ENCODE measurements at places on chromosomes 6 and 20.

DNA sequence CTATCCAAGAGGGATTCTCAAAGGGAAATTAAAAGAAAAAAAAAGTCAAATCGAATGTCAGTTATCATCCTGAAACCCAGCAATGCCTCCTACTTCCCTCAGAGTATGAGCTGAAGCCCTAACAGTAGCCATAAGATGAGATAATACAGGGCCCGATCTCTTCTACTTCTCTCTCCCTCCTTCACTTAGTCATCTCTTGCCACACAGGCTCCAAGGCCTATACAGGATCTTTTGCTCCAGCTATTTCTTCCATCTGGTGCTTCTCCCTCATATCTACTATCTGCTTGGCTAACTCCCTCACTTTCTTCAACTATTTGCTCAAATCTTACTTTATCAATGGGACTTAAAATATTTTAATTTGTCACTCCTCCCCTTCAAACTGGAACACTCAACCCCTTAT, 215.3 kb downstream of the RNGTT start:
- no peak for DNase-seq

DNA sequence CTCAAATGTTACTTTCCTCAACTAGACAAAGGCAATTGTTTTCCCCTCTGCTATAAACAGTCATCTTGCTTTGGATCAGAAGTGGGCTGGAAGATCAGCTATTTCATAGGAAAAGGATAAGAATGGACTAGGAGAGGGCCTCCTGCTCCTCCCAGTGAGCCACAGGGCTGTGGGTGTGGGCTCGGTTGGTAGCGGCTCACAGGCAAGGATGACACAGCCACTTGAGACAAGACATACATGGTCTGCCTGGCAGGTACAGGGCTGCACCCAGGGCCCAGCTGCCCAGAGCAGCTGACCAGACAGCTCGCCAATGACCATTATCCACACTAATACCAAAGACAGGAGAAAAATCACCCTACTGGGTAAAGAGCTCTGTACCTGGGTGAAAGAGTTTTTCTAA, 9.0 kb upstream of the SLA2 start:
- DNase-seq = no peak

DNA sequence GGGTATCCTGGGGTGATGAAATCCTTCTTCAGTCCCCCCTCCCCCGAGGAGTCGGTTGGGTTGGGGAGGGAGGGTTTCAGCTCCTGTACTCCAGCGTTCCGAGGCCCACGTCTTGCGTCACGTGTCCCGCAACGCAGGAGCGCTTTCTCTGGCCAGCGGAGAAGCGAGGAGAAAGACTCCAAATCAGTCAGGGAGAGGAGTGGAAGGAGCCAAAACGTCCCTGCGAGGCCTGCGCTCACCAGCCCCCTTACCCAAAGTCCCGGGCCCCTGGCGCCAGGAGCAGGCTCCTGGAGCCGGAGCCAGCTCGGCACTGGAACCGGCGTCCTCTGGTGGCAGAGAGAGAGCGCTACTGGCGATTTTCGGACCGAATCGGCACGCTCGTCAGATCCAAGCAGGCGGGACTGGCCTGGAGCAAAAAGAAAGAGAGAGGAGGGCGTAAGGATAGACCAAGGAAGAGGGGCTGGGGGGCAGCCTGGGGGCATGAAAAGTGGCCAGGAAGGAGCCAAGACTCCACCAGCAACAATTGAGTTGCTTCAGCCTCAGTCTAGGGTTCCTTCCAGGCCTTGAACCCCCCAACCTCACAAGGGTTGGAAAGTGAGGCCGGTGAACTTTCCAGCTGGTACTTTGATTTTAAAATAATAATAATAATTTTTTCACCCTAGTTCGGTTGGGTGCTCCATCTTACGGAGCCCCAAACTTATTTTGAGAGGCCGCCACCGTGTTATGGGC, at the start of gene GNAS:
TSS of gene GNAS (plus strand) at position 174 of the 729 bp plus-strand sequence.
- DNase-seq = no peak

- no peak for DNase-seq
Observed at GRCh38 chr6:122648726-122649125, 38.5 kb downstream of the PKIB start.

DNA sequence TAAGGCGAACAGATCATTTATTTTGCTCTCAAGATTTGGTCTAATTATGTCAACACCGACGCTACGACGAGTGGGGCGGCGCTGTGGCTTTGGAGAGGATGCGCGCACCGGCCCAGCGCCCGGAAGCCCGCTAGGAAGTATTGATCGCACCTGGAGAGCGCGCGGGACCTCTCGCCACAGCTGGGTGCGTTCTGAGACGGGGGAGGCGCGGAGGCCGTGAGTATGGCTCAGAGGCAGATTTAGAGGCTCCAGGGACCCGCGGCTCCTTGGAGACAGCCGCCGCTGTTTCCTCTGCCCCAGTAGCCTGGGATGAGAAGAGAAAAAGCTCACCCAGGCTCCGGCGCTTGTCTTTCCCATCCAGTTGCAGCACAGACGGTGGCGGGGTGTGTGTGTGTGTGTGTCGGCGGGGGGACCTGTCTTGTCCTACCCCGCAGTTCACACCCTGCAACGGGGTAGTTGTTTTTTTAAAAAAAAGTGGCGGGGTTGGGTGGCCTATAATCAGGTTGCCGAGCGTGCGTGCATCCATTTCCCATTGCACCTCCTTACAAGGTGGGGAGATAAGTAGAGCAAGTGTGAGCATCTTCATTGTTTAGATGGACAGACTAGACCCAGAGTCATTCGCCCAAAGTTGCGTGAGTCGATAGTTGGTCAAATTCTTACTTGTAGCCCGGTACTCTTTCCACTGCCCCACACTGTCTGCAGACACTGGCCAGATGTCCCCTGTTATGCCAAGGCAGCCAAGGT, 11.2 kb downstream of the TFAP2D start:
- DNase-seq = no peak

- no peak for DNase-seq
Observed at GRCh38 chr20:51439160-51439689, 103.3 kb downstream of the NFATC2 start.

DNA sequence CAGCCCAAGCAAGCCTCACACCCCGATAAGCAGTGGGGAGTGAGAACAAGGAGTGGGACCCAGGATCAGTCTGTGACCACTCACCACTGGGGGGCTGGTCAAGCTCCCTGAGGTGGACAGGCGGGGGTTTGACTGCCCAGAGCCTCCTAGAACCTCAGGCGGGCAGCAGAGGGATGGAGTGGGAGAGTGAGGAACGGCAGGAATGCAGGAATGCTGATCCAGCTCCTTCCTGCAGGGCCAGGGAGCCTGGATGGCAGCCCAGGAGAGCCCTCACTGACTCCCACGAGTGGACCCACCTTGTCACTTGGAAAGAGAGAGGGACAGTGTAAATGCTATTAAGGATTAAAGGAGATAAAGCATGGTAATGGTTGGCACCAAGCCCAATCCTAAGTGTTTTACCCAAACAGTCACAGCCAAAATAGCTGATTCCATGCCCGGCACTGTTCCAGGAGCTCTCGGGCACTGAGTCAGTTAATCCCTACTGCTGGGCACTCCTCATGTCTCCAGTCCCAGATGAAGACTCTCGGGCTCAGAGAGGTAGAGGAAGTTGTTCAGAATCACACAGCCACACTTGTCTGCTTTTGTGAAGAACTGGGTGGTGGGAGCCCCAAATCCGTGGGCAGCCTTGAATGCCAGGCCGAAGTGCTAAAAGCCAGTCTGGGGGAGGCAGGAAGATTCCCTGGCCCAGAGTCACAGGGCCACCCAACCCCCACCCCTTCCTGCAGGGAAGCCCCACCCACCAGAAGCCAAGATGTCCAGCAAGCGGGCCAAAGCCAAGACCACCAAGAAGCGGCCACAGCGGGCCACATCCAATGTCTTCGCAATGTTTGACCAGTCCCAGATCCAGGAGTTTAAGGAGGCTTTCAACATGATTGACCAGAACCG, 3.1 kb downstream of the MYL9 start:
- no peak for DNase-seq

DNA sequence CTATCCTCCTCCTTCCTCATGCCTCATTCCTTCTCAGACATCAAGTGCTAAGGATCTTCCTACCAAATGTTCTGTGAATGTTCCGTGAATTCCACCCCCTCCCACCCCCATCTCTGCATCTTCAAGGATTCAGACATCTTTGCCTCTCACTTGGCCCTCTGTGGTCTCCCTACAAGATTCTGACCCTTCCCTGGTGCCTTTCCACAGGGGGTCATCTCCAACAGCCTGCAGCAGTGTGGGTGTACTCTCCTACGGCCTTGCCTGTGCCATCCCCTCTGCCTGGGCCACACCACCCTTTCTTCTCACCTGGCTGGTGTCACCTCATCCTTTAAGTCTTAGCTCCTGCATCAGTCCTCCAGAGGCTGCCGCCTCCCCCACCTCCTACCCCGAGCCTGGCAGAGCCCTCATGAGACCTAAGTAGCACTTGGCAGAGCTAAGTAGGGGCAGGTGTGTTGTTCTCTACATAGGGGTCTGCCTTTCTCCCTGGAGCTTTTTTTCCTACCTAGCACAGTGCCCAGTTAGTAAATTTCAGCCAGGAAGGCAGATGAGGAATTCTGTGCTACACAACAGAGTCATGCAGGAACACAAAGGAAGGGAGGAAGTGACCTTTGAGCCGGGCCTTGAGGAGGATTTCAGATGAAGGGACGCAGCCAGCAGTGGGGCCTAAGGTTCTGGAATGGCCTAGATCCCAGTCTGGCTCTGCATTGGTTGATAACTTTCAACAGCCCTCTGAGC, 43.1 kb downstream of the TM9SF4 start:
- no peak for DNase-seq

GRCh38 chr6:157668009-157668401, 155.0 kb upstream of the SNX9 start:
- no peak for DNase-seq

- DNase-seq = no peak
Observed at GRCh38 chr20:53176134-53176533, 204.0 kb downstream of the TSHZ2 start.

DNA sequence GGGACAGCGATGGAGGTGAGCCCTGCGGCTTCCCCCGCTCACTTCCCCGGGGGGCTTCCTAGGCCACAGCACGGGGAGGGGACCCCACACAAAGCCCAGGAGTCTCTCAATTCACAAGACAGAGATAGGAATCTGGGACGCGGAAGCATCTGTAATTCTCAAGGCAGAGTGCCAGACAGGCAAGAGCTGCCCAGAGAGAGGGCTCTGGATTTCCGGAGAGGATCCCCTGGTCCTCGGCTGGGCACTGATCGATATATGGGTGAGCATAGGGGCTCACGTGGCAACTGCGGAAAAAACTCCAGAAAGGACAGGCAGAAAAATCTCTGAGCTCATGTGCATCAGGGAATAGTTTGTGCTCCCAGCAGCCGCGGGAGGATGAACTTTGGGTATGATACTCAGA, 296.2 kb downstream of the NRN1 start:
- no peak for DNase-seq

DNA sequence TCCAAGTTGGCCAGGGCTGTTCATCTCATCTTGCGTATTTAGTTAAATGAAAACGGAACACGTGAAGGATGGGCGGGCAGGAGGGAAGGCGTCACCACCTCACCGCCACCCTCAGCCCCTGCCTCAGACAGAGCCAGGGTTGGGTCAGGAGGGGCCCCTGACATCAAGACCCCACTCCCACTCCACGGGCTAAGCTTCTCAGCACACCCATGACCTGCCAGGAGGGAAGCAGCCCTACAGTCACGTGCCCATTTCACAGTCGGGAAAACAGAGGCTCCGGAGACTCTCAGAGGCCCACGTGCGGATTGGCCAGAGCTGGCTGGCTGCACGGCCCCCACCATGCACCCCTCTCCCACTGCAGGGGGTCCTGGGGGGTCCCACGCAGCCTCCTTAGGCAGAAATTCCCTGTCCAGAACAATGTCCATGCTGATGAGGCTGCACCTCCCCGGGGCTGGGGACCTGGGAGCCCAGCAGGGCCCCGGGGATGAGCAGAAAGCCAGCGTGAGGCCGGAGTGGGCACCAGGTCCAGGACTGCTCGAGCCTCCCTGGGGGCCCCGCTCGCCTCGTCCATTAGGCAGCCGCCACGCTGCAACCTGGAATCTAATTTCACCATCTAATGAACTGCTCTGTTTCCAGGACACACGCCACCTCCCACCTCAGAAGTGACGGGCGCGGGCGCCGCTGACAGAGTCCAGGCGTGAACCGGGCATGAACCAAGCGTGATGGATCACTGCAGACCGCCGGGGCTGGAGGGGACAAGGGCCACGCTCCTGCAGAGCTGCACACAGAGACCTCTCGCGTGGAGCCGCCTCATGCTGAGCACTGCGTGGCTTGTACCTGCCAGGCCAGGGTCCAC, 15.8 kb downstream of the KCNQ2 start:
- no peak for DNase-seq

DNA sequence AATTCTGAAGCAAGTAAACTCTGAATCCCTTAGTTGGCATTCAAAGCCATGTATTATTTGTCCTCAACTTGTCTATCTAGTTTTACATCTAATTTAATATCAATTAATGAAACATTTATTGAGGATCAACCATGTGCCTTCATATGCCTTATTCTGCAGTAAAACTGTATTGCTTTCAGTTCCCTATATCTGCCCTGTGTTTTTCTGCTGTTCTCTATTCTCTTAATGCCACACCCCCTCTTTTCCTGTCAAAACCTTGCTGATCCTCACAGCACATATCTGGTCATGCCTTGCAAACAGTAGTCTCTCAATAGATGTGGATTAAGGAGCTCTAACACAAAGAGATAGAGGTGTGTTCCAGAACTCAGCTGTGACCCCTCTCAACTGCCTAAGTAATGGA, 2.0 kb downstream of the FIG4 start:
- DNase-seq = no peak

DNA sequence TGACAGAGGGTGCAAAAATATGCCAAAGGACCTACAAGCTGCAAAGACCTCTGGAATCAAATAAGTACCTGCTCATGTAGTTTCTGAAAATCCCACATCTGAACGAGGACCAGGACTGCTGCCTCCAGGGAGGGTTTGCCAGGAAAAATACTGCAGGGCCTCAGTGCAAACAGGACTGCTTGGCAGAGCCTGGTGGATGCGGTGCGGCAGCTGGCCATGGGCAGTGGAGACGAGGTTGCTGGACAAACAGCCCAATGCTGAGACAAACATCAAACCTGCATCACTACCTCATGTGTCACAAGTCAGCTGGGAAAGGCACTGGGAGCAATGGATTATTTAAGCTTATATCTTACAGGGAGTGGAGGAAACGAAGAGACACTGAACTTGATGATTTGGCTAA, 238.8 kb downstream of the PAX1 start:
- no peak for DNase-seq

DNA sequence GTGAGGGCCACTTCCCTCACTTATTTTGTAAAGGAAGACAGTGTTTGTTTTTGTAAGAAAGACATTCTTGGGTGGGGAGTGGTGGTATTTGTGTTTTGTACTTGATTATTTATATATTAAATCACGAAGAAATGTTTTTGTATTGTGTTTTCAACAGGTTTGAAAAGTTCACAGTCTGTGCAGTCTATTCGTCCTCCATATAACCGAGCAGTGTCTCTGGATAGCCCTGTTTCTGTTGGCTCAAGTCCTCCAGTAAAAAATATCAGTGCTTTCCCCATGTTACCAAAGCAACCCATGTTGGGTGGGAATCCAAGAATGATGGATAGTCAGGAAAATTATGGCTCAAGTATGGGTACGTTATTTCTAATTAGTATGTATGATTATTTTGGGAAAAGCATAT, 137.2 kb downstream of the NCOA3 start:
- DNase-seq = no peak

DNA sequence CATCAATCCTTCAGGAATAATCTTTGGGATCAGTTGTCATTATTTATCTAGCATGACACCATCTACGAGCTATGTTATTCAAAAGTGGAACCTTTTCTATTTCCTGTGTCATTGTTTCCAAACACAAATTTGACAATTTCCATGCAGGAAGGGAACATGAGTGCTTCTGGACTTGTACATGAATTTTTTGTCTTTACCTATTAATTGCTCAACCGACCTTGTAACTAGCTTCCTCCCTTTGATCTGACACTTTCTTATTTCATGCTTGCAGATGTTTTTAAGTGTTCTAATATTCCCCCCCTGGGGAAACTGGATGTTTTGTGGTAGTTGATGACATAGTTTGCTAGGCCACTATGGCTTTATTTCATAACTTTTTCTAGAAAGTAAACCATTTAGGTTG, 139.4 kb downstream of the BMP2 start:
- no peak for DNase-seq
